ENCODE measurements at places on chromosomes 7 and 10.

DNA sequence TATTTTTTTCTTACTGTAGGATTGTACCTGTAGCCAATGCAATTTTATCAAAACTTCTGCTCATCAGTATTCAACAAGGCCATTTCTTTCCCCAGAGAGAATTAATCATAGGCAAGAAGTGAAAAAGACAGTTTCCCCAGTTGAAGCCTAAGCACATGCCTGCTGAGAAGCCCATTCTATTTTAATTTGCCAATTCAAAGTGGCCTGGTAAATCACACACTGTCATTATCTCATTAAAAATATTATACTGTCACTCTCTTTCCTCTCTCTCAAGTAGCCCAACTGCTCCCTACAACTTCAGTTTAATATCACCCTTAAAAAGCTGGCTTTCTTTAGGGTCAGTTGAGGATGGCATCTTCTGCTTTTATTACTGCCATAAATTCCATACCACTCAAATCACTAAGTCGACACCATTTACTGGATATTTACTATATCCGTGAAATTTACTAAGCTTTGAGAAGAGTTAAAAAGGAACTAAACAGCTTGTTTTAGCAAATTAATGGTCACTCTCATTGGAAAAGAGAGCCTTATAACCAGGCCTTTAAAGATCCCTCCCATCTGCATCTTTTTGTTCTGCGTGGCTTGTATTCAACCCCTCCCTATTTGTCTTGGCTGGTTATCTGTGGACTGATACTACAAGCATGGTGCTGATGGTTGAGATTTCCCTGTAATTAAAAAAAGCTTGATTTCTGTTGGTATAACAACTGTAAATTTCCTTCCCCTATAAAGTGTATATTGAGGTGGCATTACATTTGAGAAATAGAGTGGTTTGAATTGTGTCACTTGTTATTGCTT, 30.6 kb downstream of the COL28A1 start:
- no peak for DNase-seq

GRCh38 chr10:104337521-104337984, 712 bp downstream of the ITPRIP start:
- no peak for DNase-seq

DNA sequence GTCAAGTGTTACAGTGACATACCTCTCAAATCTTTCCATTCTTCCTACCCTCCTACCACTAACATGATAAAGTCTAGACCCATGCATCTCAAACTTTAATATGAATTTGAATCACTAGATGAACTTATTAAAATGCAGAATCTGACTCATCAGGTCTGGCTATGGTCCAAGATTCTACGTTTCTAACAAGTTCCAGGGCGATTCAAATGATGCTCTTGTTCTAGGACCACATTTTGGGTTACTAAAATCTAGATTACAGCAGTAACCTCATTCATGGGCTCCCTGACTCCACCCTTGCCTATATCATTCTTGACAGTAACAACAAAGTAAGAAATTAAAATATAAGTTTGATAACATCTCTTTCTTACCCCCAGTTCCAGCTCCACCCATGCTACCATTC, 124.8 kb upstream of the LSM8 start:
- no peak for DNase-seq

DNA sequence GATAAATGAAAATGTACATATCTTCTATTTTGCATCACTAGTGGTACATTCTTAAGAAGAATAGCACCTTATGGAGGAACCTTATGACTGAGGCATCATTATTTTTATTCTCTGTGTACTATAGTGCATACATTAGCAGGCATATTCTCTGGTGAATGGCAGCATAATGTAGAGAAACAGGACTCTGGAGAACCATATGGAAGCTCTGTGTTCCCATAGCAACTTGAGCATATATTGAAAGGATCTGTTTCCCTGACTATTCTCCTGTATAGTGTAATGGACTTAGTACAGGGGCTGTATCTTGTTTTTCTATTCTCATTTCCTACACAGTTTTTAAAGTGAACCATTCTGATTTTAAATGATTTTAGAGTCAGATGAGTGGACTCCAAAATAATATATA, 128.4 kb upstream of the SMIM30 start:
- DNase-seq = no peak

DNA sequence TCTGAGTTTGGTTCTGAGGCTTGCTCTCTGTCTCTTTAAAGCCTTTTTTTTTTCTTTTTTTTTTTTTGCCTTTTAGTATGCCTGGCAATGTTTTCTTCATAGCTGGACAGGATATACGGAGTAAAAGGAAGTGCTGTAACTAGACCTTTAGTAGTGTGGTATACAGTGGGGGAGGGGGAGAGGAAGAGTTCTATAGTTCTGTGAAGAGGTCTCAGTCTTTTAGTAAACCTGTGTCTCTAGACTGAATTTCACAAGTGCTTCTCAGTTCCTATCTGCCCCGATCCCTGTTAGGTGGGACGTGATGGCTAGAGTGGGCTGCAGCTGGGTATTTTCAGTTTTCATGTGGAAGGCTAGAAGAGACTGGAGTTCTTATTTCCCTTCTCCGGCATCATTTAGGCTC, 3.1 kb upstream of the ABCC2 start:
- DNase-seq = no peak

DNA sequence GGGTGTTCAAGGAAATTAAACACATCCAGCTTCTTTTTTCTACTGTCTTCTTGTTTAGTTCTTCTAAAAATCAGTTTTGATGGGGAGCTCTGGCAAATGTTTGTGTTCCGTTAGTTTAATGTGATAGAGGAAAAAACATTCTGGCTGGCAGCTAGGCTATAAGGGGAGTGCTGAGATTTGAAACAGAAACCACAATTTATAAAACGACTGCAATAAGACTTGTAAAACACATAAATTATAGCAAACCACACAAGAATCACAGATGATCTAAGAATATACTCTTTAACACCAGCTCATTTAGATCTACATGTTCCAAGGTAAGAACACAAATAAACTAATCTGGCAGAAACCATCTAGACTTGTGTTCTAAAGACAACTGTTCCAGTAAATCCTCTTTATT, 425.5 kb downstream of the CNTNAP2 start:
- no peak for DNase-seq

- DNase-seq = no peak
These were observed 45.5 kb upstream of the VKORC1L1 start for GRCh38 chr7:65827366-65827765.

DNA sequence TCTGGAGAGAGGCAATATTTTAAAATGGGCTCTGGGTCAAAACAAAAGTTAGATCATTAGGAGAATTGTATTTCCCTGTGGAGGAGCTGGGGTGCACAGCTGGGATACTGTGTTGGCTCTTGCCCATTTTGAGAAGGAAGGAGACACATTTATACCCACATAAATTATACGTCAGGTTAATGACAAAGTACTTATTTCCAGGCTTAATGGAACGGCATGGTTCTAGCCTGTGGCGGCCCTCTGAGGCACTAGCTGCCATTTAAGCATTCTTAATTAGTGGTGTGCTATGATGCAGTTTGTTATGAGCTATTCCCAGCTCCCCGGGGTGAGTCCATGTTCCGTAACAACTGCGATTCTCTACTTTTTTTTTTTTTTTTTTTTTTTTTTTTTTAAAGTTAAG, 193.5 kb downstream of the SEC23IP start:
- no peak for DNase-seq

GRCh38 chr10:131732631-131733127, 168.1 kb upstream of the PPP2R2D start:
- no peak for DNase-seq

DNA sequence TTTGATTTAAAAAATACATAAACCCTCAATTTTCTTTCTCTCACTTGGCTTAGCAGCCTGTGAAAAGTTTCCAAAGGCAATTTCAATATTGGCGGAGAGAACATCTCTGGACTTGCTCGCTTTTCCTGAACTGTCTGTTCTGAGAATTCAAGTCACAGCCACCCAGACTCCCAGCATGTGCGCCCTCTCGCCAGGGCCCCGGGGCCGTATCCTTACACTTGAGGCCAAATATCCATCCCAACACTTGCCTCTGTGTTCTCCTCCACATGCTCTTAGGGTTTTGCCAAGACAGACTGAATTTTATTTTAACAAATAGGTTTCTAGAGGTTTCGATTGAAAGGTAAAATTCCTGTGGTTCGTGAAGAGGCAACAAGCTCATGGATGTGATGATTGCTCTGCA, 111.5 kb upstream of the GPR26 start:
- no peak for DNase-seq

DNA sequence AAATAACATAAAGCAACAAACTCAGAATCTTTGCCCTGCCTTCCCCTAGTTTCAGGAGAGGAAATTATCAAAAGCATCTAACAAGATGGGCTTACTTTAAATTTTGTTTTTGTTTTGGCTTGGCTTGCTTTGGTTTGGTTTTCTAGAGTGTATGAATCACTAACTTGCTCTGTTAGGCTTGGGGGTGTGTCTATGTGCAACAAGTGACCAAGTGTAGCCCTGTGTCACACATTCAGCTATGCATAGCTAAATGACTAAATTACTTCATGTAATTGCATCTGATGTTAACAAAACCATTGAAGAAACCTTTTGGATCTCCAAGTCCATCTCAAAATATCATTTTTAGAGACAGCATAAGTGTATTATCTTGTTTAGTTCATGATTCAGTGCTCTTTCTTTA, 251.0 kb downstream of the TFEC start:
- no peak for DNase-seq

Data from activated naive CD8-positive, alpha-beta T cell treated with anti-CD3 and anti-CD28 coated beads for 36 hours (primary cell).